ENCODE measurements at places on chromosomes 6 and 20.

GRCh38 chr6:169075211-169075914, 178.3 kb downstream of the THBS2 start:
- no peak for DNase-seq

DNA sequence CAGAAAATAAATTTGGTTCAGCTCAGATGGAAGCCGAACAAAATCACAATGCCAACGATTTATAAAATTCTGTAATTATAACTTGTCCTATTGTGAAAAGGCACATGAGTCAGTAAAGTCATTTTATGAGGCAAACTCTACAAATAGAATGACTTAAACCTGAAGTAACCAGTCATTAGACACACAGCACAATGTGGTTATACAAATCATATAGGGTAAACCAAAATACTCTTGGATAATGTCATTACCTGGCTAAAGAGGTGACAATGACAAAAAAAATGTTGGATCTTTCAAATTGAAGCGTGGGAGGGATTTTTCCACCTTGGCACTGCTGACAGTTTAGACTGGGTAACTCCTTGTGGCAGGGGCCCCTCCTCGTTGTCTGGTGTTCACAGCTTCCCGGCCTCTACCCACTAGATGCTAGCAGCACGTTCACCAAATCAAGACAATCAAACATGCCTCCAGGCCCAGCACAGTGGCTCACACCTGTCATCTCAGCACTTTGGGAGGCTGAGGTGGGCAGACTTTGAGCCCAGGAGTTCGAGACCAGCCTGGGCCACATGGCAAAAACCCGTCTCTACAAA, 5.0 kb downstream of the ANKRD60 start:
- no peak for DNase-seq

DNA sequence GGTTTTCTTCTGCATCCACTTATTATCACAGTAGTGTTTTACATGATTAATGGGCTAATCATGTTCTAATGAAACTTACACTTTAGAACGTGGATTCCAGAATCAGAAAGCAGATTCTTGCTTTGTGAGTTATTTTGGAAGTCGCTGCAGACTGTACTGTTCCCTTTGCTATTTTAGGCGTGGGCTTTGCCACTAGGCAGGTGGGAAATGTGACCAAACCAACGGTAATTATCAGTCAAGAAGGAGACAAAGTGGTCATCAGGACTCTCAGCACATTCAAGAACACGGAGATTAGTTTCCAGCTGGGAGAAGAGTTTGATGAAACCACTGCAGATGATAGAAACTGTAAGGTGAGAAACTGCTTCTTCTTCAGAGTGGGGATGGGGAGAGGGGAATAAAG, 598 bp downstream of the FABP7 start:
- DNase-seq: no peak

- DNase-seq: no peak
Measured at GRCh38 chr20:37640600-37641561, 52.9 kb upstream of the CTNNBL1 start.

- DNase-seq: no peak
Measured at GRCh38 chr6:98203170-98203806, 631.1 kb upstream of the POU3F2 start.

GRCh38 chr6:45737331-45738056, 278.2 kb downstream of the CLIC5 start:
- no peak for DNase-seq

GRCh38 chr6:158584236-158584651, 24.4 kb downstream of the TMEM181 start:
- DNase-seq: no peak

DNA sequence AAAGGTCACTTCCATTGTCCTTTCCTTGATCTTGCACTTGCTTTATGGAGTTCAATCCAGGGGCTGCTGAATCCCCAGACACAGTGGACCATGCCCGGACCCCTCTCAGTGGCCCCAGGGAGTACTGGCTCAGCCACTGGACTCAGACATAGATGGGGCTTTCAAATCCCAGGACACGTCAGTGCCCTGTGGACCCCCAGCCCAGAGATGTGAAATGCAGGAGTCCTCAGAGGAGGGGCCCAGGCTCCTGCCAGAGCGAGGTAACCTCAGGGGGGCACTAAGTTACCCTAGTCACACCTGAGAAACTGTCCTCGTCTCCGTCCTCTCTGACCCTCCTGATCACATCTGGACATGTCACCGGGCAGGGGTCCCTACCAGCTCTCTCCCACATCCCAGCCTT, 18.7 kb upstream of the APMAP start:
- no peak for DNase-seq

GRCh38 chr6:68975064-68975463, 340.0 kb downstream of the ADGRB3 start:
- DNase-seq: no peak

DNA sequence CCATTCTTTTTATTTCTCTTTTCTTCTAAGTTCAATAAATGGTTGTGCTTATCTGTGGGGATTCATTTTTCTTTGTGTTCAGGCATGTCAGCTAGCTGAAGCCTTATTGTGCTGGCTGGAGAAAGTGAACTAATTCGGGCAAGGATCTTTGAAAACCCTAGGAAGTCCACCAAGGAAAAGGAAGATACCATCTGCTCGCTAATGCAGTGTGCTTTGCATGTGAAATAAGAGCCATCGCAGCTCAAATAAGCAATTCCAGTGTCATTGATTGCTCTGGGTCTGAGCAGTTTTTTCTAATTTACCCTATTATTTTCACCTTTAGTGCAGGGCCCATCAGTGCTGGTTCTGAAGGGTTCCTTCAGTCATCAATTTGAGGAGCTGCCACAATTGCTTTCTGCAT, 309.4 kb upstream of the SOX4 start:
- DNase-seq: no peak

DNA sequence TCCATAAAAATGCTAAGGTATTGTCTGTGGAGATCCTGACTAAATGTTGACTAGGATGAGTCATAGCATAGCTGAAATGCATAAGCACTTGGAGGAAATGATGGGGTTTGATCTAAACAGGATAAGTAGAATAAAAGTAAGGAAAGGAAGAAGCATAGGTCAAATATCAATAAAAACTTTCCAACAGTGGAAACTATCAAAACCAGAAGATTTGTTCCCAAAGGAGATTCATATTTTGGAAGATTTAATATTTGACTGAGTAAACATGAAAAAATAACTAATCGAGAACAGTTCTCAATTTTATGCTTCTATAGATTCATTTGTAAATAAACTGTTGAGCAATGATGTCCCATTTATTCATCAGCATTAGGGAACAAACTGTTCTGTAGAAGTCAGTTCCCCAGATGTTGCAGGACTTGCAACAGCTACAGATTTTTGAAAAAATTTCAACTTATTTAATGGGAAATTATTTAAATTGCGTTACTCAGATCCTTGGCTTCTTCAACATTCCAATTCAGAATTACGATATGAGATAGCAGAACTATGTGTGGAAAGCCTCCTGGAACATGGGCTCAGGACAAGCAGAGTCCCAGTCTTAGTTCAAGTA, 133.7 kb upstream of the TBX18 start:
- DNase-seq: no peak

DNA sequence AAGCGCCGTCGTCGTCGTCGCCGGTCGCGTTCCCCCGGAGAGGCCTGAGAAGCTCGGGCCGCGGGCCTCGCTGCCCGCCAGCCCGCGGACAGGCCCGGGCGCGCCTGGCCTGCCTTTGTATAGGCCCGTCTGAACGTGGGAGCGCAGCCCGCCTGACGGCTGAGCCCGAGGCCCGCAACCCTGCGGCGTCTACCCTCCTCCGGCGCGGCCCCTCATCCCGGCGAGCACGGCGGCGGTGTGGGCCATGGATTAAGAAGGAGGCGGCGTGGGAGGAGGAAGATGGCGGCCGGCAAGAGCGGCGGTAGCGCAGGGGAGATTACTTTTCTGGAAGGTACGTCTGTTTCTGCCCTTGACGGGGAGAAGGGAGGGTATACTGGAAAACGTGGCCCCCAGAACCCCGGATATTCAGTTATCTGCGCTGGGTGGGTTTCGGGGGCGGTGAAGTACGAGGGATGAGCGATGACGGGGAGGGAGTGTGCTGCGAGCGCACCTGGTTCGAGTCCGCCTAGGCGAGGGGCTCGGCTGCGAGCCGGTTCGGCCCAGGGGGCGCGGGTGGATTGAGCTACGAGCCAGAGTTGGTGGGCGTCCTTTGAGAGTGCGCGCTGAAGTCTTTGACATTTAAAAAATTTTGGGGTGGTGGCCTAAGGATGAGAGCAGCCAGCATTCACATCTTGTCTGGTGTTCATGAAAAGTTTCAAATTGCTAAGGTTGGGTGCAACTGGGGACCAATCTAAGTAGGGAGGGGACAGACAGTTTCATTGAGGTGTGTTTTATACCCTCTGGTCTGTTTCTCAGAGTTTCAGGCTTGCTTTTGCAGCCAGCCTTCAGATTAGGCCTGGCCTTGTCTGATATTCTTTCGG, 796 bp downstream of the SENP6 start:
- DNase-seq: peak; percentile 55

GRCh38 chr6:30991891-30992290, 8.4 kb downstream of the MUC21 start:
- DNase-seq: no peak

DNA sequence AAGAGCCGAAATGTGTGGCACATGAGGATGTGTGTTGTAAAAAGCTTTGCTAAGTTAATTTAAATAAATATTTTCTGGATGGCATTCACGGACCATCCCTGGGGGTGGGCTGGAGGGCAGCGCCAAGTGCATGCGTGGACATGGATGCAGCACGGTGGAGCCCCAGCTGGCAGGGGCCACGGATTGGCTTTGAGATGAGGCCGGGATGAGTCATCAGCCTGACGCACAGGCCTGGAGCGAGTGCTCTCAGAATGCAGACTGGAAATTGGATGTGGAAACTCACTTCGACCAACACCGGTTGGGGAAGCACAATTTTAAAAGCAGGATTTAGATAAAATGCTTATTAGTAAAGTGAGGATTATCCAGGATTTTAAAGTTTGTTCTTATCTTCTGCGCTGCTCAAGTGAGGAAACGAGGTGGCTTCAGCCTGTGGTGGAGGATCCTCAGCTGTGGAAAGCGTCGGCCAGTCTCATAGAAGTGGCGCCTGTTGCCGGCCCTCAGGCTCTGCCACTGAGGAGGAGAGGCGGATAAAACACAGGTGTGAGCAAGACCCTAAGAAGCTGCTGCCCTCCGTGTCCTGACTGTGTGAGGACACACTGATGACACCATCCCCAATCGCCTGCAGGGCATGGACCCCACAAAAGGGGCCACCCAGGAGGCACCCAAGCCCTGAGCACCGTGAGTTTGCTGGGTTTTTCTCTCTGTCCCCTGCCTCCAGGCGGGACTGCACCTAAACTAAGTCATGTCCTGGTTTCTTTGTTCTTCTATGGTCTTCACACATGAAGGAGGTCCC, 279.7 kb downstream of the CDH4 start:
- DNase-seq: no peak
